ENCODE measurements at places on chromosomes 11 and 22. TPM values are rescaled to one million over a fixed set of nuclear protein-coding genes. Genes with fewer than 3 reads are reported as not detected.

DNA sequence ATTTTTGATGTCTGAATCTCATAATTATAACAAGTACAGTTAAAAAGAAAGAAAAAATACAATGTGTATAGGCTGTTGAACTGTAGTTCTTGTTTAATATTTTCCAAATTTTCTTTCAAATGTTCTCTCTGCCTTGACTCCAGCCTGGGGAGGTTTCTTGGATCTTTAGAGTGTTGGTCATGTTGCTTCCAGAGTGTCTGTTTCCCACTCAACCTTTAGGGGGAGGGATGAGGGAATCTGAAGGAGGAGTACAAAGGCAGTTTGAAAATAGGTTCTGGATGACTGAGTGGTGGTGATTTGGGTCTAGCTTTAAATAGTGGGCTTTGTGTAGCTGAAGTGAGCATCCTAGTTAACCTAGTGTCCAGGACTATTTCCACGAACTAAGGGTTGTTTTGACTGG lies 2.0 kb downstream of the CTNND1 start:
- DNase-seq, result no peak

GRCh38 chr11:27274854-27275395 lies 88.1 kb downstream of the CCDC34 start:
- DNase-seq, result no peak

- no peak for DNase-seq
These were observed 65.4 kb downstream of the SHISAL1 start for GRCh38 chr22:44247346-44247745.

GRCh38 chr22:43823353-43823908 lies 11.3 kb upstream of the EFCAB6 start:
- no peak for DNase-seq

DNA sequence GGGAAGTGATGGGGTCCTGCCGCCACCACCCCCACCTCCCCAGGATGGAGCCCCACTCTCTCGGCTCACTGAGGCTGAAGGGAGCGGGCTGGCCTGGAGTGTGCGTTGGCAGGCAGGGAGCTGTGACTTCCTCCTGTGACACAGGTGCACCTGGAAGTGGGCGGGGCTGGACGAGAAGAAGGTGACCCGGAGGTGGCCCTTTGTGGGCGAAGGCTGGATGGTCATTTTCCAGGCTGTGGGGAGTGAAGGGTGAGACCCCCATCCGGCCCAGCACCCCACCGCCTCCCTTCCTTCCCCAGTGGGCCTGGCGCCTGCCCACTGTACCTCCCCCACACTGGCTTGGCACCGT lies 15.3 kb downstream of the IL17REL start:
- no peak for DNase-seq

- DNase-seq, result no peak
These were observed at the start of gene PRDM11 for GRCh38 chr11:45146072-45147016. TSS of gene PRDM11 (plus strand) at chr11:45146639. CDS start at chr11:45181767, 35,128 bp downstream.

- DNase-seq, result no peak
These were observed 80.1 kb downstream of the PICALM start for GRCh38 chr11:85988780-85989179.

- peak; percentile 53 for DNase-seq
These were observed 49.6 kb downstream of the NUP98 start for GRCh38 chr11:3747704-3748103.

GRCh38 chr22:38733329-38733723 lies 22.5 kb downstream of the SUN2 start:
- no peak for DNase-seq

DNA sequence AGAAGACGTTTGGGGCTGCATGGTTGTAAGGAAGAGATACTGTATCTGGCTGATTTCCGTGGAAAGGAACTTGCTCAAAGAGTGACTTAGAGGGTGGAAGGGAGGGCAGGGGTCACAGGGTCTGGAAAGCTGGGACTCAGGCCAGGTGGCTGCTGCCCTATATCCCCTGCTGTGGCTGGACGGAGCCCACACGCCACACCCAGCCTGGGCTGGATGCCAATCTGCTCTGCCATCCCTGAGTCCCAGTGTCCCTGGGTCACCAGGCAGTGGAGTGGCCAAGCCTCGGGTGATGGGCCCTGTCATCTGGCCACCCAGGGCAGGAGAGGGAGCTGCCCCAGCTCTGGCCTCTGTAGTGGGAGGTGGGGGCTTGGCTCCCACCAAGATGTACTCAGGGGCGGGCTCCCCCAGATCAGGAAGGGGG lies 26.5 kb upstream of the KRTAP5-7 start:
- no peak for DNase-seq

DNA sequence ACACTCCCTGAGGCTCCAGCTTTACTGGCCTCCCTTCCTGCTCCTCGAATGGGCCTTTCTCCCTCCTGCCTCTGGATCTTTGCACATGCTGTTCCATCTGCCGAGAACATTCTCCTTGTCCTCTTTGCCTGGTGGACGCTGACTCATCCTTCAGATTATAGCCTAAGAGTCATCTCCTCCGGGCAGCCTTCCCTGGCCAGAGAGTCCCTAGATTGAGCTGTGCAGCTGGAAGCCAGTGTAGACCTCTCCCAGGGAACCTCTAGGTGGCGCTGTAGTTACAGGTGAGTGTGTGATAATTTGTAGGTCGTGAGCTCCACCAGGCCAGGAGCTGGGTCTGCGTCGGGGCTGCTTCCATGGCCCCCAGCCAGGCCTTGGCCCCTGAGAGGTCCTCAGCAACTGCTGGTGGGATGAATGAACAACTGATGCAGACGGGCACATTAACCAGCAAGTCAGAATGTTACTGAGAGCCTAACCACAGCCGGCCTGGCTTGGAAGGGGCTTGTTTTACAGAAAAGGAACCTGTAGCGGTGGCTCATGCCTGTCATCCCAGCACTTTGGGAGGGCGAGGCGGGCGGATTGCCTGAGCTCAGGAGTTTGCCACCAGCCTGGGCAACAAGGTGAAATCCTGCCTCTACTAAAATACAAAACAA lies 8.7 kb downstream of the PNPLA5 start:
- DNase-seq, result no peak

DNA sequence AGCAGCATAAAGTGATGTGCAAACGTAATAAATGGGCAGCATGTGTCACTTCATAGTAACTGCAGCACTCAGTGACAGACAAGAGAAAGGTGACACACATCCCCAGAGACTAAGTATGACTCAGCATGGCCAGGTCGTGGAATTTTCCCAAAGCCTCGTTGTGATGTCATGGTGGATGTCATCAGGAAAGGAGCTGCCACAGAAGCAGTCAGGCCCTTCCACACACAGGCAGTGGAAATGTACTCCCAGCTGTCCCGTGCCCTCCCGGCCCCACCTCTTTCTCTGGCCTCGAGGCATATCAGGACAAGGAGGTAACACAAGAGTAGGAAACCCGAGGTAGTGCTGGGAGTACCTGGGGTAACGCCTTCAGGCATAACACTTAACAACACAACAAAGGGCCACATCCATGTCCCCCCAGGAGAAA lies 8.1 kb downstream of the PC start:
- DNase-seq, result no peak

- DNase-seq, result no peak
These were observed 25.8 kb downstream of the TNRC6B start for GRCh38 chr22:40203572-40203971.

DNA sequence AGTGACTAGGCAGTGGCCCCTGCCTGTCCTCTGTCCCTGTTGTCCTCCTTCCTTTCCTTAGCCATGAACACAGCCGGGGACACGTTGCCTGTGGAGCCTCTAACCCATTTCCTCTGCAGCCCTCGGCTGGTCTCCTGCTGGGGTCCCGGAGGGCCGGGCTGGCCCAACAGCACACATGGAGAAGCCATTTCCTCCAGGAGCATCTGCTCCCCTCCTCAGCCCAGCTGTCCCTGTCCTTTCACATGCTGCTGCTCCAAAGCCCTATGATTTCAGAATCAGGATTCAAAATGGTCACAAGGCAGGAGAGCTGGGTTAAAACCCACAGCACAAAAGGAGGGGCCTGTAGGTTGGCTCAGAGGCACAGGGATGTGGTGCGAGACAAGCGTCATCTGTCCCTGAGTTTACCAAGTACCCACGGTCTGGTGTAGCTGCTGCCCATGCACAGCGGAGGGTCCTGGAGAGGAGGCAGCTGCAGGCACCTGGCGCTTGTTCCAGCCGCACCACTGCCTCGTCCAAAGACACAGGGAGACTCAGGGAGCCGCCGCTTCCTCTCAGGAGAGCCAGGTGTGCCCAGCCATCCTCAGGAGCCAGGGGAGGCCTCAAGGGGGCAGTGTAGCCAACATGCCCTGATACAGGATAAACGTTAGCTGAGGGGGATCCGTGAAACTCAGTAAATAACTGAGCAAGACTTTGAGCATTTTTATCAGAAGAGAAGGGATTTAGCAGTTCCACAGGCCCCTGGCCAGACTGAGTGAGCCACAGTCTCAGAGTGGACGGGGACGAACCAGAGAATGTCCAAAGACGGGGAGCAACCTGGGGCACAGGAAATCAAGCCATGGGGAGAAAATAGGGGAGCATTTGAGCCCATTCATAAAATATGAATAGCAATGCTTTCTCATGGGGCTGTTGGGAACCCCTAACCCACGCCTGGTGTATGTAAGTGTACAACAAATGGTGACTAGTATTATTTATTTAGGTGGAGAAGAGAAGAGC lies 3.9 kb upstream of the VSIG10L2 start:
- DNase-seq, result no peak

DNA sequence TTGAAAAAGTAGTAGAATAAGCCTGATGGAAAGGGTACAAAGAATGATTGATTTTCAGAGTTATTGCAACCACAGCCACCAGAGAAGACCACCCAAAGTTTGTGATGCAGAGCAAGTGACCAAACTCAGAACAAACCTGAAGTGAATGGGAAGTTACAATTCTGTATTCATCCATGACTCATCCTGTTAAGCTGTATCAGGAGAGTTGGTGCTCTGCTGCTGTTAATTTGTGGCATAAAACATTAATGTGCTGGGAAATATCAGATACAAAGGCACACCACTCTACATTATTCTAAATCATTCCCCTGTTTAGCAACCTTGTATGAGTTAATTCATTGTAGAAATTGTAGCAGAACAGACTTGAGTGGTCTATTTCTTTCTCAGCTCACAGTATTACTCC lies 19.6 kb upstream of the PDGFD start:
- no peak for DNase-seq

DNA sequence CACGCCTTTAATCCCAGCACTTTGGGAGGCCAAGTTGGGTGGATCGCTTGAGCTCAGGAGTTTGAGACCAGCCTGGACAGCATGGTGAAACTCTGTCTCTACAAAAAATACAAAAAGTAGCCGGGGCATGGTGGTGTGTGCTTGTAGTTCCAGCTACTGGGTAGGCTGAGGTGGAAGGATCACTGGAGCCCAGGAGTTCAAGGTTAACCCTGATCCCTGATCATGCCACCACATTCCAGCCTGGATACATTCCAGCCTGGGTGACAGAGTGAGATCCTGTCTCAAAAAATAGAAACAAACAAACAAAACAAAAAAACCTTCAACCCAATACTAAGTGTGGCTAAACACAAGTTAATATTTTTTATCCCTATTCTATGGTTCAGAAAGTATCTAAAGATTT lies 66.4 kb upstream of the CLNS1A start:
- no peak for DNase-seq

DNA sequence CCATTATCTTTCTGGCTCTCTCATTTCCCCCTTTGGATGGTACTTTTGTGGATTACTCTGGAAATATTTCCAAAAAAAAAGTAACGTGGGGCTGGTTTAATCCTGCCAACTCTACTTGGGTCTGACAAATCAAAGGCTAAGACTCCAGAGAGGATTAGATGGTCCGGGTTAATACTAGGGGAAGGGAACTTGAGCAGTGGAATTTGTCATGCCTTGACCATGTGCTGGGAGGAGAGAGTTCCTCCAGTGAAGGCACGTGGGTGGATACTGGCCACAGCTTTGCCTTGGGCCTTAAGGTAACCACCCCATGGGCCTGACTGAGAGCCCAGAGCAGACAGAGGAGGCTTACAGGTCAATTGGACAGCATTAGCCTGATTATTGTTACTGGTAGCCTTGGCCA lies 120.3 kb downstream of the NAV2 start:
- DNase-seq, result no peak

- no peak for DNase-seq
These were observed 79.4 kb downstream of the TMPRSS5 start for GRCh38 chr11:113626736-113627135.

DNA sequence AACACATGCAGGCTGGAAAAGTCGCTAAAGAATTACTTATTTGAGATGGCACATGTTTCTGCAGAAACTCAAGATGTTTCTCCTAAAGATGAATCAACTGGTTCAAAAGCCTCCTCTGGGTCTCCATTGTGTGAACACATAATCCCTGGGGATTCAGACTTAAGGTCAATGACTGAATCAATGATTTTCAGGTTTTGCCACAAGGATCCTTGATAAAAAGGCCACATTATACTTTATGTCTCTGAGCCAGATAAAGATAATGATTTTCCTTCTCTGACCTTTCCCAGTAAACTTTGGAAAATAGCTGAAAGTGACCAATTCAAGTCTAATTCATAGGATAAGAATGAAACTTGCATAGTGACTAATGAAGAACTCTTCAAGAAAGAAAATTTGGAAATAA lies 2.3 kb upstream of the XKR3 start:
- no peak for DNase-seq

- DNase-seq, result no peak
These were observed 698.4 kb downstream of the TBC1D22A start for GRCh38 chr22:47460861-47461260.

GRCh38 chr11:134072844-134073243 lies 4.0 kb downstream of the JAM3 start:
- DNase-seq, result no peak

DNA sequence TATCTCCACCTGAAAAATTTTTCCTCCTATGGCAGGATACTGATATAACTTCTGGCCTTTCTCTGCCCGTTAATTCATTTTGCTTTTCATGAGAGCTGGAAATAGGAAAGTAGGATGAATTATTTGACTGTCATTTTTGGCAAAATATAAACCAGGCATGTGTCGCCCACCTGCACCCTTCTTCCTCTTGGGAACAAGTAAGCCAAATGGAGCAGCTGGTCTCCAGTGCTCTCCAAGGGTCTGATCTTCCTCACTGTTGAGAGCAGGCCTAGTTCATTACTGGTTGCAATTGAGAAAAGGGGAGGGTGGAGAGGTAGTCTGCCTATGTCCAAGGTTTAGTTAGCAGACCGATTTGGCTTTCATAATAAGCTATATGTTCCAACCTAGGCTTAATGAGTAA lies 582.2 kb downstream of the DLG2 start:
- DNase-seq, result no peak

The GP1BB gene
- 1.3 TPM for polyA plus RNA-seq

The TUB gene
- polyA plus RNA-seq, result 11.8 TPM

The SOX10 gene
- not detected for polyA plus RNA-seq

The RASD2 gene
- polyA plus RNA-seq, result 0.45 TPM

The VSIG10L2 gene
- polyA plus RNA-seq, result not detected

The CLCF1 gene
- polyA plus RNA-seq, result 13.9 TPM

The RIMBP3C gene
- polyA plus RNA-seq, result 0.06 TPM

The FIBIN gene
- polyA plus RNA-seq, result 24.7 TPM

The RIMBP3B gene
- not detected for polyA plus RNA-seq

The TRPM5 gene
- not detected for polyA plus RNA-seq

The OR4C11 gene
- not detected for polyA plus RNA-seq

The FGF3 gene
- not detected for polyA plus RNA-seq

The ADM2 gene
- polyA plus RNA-seq, result 16.0 TPM

The CENATAC gene
- 10.5 TPM for polyA plus RNA-seq

The PRG3 gene
- not detected for polyA plus RNA-seq

The KRTAP5-10 gene
- 0.06 TPM for polyA plus RNA-seq

All from BJ (cell line).